Activated gamma-delta T cell treated with anti-CD3 and anti-CD28 coated beads, Interleukin-2, amount 50 U/mL, for 16 hours (primary cell): ENCODE measurements at places on chromosomes 11 and 22.

- DNase-seq, result no peak
These were observed 51.6 kb upstream of the SYT13 start for GRCh38 chr11:45337583-45338360.

DNA sequence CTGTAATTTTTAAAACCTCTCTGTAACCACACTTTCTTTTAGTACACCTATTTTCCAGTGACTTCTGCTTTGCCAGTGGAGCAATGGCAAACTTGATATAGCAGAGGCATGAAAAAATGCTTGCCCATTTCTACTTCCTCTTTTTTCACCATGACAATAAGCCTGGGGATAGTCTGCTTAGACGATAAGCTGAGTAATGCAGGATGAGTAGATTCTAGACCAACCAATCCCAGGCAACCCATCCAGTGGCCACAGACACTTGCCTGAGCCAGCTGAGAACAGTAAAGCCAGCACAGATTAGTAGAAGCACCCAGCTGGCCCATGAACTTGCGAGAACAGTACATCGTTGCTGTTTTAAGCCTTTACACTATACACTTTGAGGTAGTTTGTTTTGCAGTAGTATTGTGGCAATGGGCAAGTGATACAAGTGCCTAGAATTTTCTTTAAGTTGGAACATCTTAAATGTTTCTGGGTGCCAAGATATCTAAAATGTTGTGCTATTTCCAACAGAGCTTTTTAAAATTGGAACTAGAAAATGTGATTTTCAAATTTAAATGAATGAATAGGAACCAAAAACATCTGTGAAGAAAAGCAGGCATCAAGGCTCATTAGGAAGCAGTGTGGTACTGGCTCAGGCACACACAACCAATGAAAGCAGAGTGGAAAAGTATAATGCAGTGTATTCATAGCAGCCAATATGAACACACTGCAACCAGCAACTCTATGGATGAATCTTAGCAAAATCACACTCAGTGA, 37.7 kb downstream of the DDI1 start:
- DNase-seq, result no peak

- no peak for DNase-seq
These were observed 1.7 kb downstream of the AP1B1 start for GRCh38 chr22:29386708-29387107.

- DNase-seq, result no peak
These were observed 42.6 kb upstream of the SMCO4 start for GRCh38 chr11:93585758-93586157.

DNA sequence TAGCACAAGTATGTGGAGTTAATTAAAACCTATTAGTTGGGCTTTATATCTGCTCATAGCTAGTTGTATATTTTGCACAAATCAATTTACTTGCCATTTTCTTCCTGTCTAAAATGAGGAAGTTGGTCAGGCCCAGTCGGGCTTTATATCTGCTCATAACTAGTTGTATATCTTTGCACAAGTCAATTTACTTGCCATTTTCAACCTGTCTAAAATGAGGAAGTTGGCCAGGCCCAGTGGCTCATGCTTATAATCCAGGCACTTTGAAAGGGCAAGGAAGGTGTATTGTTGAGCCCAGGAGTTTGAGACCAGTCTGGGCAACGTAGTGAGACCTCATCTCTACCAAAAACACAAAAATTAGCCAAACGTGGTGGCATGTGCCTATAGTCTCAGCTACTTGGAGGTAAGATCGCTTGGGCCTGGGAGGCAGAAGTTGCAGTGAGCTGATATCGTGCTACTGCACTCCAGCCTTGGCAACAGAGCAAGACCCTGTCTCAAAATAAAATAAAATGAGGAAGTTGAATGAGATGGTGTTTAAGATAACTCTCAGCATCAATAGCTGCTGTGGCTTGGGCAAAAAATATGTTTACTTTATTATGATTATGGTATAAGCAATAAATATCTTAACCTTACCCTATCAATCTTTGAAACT, 1558.6 kb upstream of the RAG2 start:
- DNase-seq, result no peak

GRCh38 chr22:19811811-19812771, 42.6 kb downstream of the GNB1L start:
- DNase-seq, result no peak

- DNase-seq, result no peak
These were observed 37.0 kb downstream of the CLPB start for GRCh38 chr11:72397333-72397732.

DNA sequence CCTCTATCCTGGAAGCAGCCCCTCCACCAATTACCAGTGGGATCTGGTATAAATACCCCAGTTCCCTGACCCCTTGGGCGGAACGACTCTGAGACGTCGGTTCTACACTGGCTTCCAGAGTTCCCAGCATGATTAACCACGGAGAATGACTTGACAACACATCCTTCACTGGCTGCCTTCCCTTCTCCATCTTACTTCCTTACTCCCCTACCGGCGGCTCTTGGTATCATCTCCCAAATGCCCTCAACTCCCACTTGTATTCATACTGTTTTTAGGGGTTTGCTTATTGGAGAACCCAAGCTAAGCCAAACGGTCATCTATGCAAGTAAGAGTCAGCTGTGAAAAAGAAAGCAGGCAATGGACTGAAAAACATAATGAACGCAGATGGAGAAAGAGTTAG, 56.1 kb downstream of the APOL3 start:
- no peak for DNase-seq

GRCh38 chr11:60003729-60004128, 13.3 kb upstream of the OOSP4B start:
- no peak for DNase-seq

GRCh38 chr22:46906326-46907045, 144.0 kb downstream of the TBC1D22A start:
- DNase-seq, result no peak

- no peak for DNase-seq
These were observed 29.9 kb downstream of the CCDC15 start for GRCh38 chr11:124983674-124984511.

DNA sequence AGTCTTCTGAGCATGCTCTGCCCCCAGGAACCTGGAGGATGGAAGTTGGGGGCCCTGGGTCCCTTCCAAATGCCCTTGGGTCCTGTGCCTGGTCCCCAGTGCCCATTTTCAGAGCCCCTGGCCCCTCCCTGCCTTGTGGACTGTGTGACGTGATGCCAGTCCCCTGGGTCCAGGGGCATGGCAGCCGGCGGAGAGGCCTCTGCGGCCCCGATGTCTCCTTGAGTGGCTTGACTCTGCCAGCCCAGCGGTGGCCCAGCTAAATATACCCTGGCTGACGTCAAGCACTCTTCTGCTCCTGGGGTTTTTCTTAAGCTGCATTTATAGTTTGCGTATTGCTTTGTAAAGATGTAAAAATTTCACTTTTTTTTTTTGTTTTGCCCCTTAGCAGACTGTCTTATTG, 35.2 kb upstream of the PARVG start:
- no peak for DNase-seq

- no peak for DNase-seq
These were observed 2.8 kb downstream of the SESN3 start for GRCh38 chr11:95228081-95228749.

DNA sequence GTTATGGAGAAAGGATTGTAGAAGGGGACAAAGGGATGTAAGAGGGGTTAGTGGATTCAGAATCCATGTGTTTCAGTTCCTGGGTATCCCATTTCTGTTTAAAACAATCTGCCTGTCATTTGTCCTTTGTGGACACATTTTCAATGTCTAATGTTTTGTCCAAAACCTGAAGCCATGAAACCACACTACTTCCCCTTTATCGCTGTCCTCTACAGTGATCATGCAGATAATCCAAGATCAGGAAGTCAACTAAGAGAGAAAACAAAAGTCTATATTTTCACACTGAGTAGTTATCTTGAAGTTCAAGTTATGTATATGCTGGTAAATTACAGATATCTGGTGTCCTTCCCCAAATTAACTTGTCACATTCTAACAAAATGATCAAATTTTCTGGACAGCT, 457.0 kb downstream of the NTM start:
- no peak for DNase-seq

GRCh38 chr11:82895437-82896091, 4.7 kb downstream of the PRCP start:
- no peak for DNase-seq

DNA sequence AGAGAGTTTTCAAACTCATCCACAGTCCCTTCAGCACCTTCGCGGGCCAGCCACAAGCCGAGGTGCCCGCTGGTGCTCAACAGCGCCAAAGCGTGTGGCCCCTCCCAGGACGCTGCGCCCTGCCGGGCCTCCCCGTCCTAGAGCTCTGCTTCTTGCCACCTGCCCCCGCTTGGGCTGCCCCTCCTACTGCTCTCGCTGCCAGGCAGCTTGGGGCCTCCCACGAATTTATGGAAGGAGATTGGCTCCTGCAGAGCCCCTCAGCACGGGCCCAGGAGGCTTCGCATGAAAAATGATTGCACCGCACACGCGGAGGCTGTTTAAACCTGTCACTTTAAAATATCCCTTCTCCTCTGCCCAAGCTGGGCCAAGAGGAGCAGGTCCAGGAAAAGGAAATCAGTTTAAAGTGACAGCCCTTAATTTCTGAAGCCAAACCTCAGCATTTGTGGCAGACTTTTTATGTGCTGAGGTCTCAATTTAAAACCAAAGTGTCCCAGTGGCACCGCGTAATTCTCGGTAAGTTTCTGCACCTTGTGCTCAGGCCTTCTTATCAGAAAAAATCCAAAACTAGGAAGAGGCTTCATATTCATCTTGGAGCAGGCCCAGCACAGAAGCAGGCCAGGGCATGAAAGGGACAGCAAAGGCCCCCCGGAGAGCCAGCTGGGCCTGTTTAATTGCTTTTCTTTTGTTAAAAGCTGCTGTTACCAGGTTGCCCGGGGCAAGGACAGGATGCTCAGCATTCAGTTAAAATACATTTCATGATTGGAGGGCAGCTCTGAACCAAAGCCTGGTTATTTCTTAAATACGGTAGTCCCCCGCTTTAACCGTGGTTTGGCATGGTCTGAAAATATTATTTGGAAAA, 303.6 kb downstream of the OPCML start:
- DNase-seq, result no peak

GRCh38 chr22:17884084-17884483, 109.8 kb upstream of the BID start:
- no peak for DNase-seq

DNA sequence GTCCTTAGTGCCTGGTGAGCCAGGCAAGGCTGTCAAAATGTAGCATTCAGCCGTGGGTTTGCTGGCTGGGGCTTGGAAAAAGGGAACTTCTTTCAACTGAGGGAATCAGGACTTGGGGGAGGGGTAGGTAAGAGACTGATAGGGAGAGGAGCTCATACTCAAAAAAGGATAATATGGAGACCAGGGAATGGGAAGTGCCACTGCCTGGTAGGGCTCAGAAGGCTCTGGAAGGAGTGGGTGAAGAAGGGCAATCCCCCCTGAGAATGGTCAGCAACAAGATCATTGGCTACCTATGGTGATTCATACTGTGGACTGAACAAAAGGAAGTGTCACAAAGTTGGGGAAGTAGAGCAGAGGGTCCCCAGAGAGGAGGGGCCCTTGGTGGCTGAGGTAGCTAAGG, 1.9 kb downstream of the CNGA4 start:
- DNase-seq, result no peak

DNA sequence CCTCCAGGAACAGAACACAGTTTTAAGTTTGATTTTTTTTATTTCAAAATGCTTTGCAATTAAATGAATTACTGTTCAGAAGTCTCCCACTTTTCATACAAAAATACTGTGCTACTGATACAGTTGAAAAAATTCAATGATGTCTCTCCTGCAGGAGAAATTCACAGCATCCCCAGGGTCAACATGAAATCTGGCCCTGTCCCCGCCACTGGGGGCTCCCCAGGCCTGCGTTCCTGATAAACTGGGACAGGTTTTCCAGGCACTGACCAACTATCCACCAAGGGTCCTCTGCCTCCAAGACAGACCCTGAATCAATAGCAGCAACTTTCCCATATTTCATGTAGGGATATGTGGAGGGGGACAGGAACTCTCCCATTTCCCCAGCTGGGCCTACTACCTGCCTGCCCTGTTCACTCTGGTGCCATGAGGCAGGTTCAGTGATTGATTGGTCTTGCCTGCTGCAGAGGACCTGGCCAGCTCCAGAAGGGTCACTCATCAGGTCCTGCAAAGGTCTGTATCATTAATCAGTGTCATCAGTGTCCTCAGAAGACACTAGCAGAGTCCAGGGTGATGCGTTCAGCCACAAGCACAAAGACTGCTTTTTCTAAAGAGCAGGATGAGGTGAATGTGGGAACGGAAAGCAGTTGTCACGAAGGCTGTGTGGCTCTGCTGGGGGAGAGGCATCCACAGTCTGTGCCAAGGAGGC, 43.4 kb downstream of the PISD start:
- DNase-seq, result no peak

- no peak for DNase-seq
These were observed 49.5 kb downstream of the VSIG10L2 start for GRCh38 chr11:125995313-125995712.

GRCh38 chr11:8325591-8326304, 62.1 kb upstream of the LMO1 start:
- DNase-seq, result no peak

DNA sequence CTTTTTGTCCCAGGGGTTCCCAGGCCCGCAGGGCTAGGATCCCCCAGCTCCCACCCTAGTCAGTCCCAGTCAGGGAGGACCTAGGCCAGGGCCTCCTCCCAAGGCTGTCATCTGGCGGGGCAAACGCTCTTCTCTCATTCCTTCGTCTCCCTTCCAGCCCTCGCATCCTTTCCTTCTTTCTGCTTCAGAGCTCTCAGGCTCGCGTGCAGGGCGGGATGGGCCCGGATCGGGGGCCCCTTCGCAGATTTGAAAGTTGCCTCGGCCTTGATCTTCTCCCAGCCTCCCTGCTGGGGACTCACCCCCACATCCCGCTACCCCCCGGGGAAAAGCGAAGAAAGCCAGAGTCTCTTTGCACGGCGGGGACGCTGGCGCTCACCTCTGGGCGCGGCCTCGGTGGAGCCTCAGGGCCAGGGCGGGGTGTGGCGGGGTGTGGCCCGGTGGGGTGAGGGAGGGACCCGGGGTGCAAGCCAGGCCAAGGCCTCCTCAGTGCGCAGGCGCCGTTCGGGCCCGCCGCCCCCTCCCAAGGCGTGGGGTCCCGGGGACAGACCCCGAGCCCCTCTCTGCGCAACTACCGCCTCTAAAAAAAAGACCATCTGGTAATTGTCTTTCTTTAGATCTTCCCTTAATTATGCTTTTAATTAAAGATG, 14.8 kb upstream of the PAX6 start:
- no peak for DNase-seq

DNA sequence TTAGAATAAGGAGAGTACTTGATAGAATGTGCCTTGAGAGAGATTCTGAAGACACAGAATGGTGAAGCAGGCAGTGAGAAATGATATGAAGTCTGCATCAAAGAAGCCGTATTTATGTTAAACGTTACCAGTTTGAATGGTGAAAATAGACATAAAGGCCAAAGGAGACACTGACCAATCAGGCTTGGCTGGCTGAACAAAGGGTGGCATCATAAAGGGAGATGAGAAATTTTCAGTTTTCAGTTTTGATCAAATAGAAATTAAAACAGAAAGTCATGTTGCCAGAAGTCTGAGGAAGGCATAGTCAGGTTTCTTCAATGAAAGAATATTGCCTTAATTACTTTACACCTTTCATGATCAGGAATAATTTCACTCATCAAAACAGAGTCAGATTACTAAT, 6.6 kb downstream of the OR51F1 start:
- no peak for DNase-seq

GRCh38 chr11:9714272-9714940, 50.5 kb downstream of the SWAP70 start:
- DNase-seq, result no peak
